Activated CD4-positive, alpha-beta memory T cell treated with anti-CD3 and anti-CD28 coated beads, Interleukin-2, amount 10 ng/mL, durations not matched to agents 7 days and 5 days (primary cell): ENCODE measurements at places on chromosomes 7 and 10.

DNA sequence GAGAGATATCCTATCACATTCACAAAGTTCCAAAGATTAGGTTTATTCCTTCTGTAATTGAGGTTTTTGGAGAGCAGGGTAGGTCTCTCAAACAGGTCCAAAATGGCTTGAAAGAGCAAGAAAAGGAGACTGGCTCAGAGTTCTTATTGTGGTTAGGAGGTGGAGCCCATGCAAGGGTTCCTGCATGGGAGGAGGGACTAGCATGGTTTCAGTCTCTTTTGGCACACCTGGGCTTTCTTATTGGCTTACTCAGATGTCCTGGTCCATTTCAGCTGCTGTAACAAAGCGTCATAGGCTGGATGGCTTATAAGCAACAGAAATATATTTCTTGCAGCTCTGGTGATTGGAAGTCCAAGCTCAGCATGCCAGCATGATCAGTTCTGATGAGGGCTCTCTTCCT is 493.1 kb downstream of the REEP3 start:
- H3K36me3 ChIP-seq = no peaks in the 10 kb centered on the region

- H3K4me1 ChIP-seq = peaks cover 14% of the 10 kb centered on the region
- peak; percentile 77 for DNase-seq
- H3K27me3 ChIP-seq = peaks cover 46% of the 10 kb centered on the region
- peak overlapping the region; percentile 63 for H3K4me3 ChIP-seq
- peaks cover 6% of the 10 kb centered on the region for H3K36me3 ChIP-seq
Measured at GRCh38 chr7:28179120-28180030, 1.2 kb downstream of the JAZF1 start.

GRCh38 chr10:88693392-88694020 is 12.5 kb upstream of the LIPK start:
- H3K27ac ChIP-seq = no peak overlapping the region
- peaks cover 9% of the 10 kb centered on the region for H3K27me3 ChIP-seq
- no peak overlapping the region for H3K4me3 ChIP-seq
- no peaks in the 10 kb centered on the region for H3K36me3 ChIP-seq

- no peak for DNase-seq
- H3K4me3 ChIP-seq = no peak overlapping the region
Measured at GRCh38 chr7:27636326-27637006, 26.2 kb downstream of the HIBADH start.

GRCh38 chr7:101553771-101554445 is 75.2 kb downstream of the MYL10 start:
- H3K4me3 ChIP-seq = no peak overlapping the region
- no peak overlapping the region for H3K27ac ChIP-seq
- H3K27me3 ChIP-seq = no peaks in the 10 kb centered on the region
- no peaks in the 10 kb centered on the region for H3K4me1 ChIP-seq
- DNase-seq = no peak
- H3K36me3 ChIP-seq = no peaks in the 10 kb centered on the region

DNA sequence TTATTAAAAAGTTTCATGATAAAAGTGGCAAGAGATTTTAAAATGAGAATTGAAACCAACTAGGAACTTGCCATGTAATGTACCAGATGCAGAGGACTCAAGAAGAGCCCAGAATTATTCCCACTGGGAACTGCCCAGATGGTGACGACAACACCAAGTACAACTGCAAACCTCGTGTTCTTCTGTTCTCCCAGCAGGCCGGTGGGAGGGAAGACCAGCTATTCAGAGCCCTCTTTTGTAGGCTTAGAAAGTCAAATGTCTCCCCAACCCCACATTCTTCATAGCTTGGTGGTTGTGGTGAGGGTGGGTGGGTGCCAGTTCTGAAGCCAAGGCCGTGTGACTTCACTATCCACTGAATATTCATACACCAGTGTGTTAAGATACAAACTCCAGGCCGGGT is 54.3 kb upstream of the ITGB1 start:
- H3K4me1 ChIP-seq = peaks cover 38% of the 10 kb centered on the region
- no peak overlapping the region for H3K27ac ChIP-seq
- DNase-seq = no peak
- H3K4me3 ChIP-seq = no peak overlapping the region

DNA sequence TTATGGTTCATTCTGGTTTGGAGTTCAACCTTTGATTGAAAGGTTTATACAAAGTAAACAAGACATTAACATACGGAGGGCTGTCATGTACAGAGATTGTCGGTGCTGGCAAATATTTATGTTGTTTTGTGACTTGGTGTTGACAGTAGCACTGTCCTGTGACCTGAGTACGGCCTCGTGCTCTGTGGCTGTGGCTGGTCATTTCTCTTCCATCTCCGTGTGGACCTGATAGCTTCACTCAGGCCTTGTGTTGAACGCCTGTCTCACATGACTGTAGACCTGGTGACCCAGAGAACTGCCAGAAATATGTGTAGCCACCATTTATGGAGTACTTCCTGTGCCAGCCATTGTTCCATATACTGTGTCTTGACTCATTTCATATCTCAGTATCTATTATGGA is 311.6 kb downstream of the CCDC3 start:
- DNase-seq = no peak
- H3K27me3 ChIP-seq = no peaks in the 10 kb centered on the region
- no peak overlapping the region for H3K4me3 ChIP-seq
- no peaks in the 10 kb centered on the region for H3K36me3 ChIP-seq
- H3K27ac ChIP-seq = no peak overlapping the region
